Upper lobe of right lung (tissue), 1 donor: ENCODE measurements at places on chromosomes 1 and 21. TPM values are rescaled to one million over a fixed set of nuclear protein-coding genes. Genes with fewer than 3 reads are reported as not detected.

DNA sequence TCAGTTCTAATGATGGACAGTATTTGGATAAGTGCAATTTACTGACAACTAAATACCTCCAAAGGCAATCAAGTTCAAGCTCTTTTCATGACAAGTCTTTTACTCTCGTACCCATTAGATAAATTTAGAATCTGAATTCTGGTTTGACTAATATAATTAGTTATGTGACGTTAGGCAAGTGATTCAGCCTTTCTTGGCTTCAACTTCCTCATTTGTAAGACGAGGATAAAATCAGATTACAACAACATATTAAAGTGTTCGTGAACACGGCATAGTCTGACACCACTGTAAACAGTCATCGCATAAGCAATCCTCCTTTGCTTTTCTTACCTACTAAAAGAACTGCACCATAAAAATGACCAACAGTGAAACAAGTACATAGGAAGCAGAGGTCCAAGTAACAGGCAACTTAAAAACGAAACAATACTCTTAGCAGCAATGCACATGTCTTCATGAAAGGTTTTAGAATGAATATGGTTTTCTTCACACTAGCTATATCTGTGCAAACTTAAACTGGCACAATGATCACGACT is 25.7 kb downstream of the COA6 start:
- DNase-seq: no peak

DNA sequence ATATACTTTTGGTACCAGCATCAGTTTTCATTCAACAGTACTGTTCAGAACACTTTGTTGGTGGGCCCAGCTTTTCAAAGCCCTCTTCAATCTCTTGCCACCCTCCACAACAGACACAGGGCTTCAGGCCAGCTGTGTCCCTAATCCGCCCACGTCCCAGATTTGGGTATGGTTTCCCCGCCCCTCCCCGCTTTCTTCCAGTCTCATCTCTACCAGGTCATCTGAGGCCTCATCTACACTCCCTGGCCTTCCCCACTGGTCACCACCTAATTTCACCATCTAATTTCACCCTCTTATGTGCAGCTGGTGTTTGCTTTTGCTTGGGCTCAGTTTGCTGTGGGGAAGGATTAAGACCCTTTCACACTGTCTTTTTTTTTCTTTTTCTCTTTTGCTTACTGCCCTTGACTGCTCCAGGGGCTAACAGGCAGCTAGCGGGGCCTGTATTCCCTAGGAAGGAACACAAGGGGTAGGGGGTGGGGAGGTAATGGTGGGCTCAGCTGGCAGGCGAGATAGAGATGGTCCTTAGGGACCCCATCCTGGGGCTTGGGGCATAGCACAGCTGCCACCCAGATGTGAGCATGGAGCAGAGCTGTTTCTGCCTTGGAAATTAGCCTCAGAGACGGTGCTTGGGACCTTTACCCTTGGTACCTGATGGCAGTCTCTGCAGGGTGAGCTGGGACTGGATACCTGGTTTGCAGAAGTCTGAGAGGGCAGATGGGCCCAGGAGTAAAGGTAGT is 3.8 kb upstream of the EPB41 start:
- DNase-seq: no peak

- no peak for DNase-seq
Measured at GRCh38 chr1:95990033-95990432, 731.6 kb upstream of the PTBP2 start.

DNA sequence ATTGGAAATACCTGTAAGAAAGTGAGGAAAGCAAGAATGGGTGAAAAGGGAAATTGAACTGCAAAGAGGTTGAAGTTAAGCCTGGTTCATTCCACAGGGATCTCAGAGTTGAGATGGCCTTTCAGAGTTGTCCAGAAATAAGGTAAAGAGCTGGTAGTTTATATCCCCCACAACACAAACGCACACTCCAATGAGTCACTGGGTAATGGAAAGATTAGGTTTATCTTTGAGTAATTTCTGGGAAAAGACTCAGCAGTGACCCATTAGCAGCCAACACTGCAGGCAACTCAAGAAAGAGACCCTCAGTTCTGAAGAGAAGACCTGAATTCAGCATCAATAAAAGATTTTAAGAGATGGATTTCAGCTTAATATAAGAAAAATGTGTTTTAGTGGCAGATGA is 485.5 kb downstream of the PTPRC start:
- no peak for DNase-seq

- no peak for DNase-seq
Measured at GRCh38 chr1:156727492-156727891, 777 bp upstream of the METTL25B start.

DNA sequence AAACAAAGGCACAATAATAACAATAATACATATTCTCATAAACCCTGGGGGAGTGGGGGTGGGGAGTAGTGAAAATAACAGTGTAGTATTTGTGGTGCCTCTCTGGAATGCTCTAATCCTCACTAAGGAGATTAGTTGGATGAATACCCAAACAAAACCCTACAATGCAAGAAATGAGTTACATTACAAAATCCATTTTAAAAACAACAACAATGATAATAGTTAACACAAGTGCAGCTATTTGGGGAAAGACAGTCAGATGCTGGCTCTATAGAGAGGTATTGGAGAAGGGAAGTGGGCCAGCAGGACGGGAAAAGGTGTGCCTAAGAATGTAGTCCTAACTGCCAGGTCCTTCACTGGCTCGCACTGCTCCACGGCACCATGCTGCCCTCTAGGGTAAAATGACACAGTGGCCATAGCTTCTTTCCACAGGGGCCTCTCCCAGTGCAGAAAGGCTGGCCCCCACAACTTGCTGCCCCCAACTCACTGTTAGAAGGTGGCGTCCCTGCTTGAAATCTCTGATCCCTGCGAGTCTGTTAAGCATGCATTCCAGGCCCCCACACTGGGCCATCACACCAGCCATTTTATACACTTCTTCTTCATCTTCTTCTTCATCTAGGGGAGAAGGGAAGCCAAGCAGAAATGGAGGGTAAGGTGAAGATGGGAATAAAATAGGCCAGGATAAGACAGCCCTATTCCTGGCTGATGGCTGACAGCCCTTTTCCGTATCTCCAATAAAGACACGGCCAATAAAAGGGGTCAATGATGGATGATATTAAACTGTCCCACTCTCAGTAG is 113.8 kb downstream of the UBR4 start:
- DNase-seq: no peak

- DNase-seq: no peak
Measured at GRCh38 chr1:40314721-40315238, 2.3 kb downstream of the COL9A2 start.

DNA sequence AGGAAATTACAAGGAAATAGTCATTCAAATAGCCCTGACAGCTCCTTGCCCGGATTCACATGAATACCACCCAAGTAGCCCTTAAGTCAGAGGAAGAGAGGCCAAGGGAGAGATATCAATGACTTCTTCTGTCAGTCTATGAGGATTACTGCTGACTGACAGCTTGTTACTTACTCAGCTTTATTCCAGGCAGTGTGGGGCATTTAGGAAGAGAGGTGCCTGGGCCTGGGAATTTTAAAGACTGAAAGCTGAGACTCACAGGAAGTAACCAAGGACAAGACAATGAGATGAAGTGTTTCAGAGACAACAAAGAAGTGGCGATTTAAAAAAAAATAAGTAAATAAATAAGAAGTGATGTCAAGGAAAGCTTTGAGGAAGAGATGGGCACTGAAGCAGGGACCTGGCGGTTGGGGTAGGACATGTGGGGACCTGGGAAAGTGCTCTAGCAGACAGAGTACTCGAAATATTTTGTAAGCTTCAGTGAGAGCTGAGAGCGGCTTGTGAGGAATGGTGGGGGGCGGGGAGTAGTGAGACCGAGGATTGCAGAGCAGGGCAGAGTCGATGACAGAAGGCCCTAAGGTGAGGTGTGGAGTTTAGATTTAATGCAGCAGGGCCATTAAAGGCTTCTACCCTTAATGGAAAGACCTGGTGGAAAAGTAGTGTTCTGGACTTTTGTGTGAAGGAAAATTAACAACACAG is 58.9 kb downstream of the ST3GAL3 start:
- DNase-seq: peak; percentile 66

GRCh38 chr1:31748365-31748764 is 15.8 kb downstream of the ADGRB2 start:
- DNase-seq: no peak

DNA sequence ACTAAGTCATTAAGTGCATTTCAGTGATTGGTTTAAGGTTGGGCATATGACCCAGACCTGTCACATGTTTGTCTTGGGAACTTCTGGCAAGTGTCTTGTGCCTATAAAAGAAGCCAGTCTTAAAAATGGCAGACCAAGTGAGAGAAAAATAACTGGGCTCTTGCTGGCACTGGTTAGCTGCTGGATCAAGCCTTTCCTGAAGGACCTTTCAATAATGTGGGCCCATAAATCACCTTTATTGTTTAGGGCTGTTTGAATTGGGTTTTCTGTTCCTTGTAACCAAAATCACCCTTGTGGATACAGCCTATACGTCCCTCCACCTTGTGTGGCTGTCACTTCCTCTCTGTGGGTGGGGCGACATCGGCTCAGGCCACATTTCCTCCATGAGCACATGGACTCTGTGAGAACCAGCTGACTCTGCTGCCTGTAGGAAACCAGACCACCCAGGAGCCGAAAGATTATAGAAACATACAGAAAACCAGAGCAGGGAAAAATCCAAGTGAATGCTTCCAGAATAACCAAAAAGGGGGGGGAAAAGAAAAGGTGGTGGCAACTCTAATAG is 25.6 kb upstream of the WNT4 start:
- DNase-seq: no peak

GRCh38 chr1:25615563-25616094 is 962 bp upstream of the MAN1C1 start:
- DNase-seq: no peak

- DNase-seq: no peak
Measured at GRCh38 chr21:33539616-33540015, 2.3 kb downstream of the GART start.

- no peak for DNase-seq
Measured at GRCh38 chr1:66035616-66036245, 243.0 kb downstream of the PDE4B start.

GRCh38 chr1:93749487-93749886 is 67.8 kb upstream of the BCAR3 start:
- no peak for DNase-seq

DNA sequence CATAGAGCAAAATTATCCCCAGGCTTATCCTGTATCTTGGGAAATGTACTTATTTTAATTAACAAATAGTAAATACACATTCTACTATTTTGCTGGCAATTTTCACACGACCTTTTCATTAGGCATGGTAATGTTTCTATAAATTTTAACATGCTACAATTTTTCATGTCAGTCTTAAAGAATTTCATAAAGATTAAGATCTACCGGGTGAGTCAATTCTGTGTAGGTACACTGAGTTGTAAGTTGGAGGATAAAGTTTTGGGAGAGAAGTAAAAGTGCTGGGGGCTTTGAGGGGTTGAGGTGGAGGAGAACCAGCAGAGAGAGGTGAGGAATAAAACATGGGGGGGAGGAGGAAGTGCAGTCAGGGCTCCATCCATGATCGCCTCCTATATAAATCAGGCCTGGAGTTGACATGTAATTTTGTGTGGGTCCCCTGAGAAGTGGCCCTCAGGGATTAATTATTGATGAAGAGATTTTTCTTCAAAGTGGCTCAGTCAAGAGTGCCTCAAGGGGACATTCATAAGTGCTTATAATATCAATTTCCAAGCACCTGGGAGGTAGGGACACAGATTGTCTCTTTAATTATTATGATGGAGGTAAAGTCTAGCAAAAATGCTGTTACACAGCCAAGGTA is 7.2 kb downstream of the DPYD start:
- no peak for DNase-seq

GRCh38 chr1:59412718-59413326 is 115.9 kb downstream of the FGGY start:
- DNase-seq: no peak

GRCh38 chr1:191615101-191615821 is 543.0 kb upstream of the RGS18 start:
- no peak for DNase-seq

GRCh38 chr1:221165839-221166500 is 286.7 kb downstream of the HLX start:
- no peak for DNase-seq

DNA sequence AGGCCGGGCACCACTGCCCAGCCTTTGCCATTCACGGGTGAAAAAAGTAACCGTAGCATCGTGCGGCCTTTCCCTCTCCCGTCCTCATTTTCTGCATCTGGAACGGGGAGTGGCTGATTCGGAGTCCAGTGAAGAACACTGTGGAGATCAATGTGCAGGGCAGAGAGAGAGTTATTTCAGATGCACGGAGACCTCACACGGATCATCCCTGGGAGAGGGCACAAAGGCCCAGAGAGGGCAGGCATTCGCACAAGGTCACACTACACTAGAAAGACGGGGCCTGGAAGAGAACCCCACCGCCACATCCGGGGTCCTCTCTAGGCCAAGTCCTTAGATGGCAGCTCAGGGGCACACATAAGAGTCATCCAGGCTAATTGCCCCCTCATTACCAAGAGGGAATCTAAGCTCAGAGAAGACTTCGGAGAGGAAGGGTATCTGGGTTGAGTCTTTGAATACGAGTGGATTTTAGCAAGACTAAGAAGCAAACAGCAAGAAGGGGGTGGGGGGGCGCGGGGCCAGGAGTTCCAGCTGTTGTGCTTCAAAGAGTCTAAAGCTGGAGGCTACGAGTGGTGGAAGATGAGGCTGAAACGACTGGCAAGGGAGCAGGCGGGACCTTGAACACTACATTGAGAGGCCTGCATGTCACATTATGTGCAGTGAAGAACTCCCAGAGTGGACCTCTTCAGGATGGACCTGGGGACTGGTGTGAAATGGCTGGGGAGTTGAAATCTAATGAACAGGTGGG is 857 bp downstream of the GPX7 start:
- no peak for DNase-seq

DNA sequence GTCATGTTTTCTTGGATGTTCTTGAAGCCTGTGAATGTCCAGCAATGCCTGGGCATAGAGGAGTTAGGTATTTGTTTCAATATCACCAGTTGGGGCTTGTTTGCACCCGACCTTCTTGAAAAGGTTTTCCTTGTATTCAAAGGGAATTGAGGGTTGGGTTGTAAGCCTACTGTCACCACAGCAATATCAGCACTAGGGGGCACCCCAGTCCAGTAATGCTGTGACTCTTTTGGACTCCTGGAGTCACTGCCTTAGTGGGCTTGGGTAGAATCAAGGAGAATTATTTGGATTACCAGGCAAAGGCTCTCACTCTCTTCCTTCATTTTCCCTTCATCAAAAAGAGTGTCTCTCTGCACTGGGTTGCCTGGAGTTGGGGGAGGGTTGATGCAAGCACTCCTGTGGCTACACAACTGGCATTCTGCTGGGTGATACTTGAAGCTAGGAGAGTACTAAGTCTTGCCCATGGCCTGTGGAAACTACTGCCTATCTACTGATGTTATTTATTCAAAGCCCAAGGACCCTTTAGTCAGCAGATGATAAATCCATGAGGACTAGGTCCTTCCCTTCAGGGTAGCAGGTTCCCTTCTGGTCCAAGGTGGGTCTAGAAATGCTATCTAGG is 34.5 kb downstream of the OR10R2 start:
- DNase-seq: no peak

Gene NHLH1
- total RNA-seq: not detected

Gene ACOT11
- 5.0 TPM for total RNA-seq

Gene RORC
- total RNA-seq: 16.4 TPM

Gene CCDC17
- total RNA-seq: 5.0 TPM

Gene CRYAA
- total RNA-seq: not detected

Gene LCE3D
- total RNA-seq: not detected

Gene PAX7
- total RNA-seq: not detected

Gene DIO1
- not detected for total RNA-seq

Gene TTC39A
- 42.1 TPM for total RNA-seq
